ENCODE measurements at places on chromosomes 1 and 21.

- no peak for DNase-seq
Measured at GRCh38 chr1:229248821-229249817, 21.8 kb upstream of the RAB4A start.

GRCh38 chr1:211551638-211552460 is 27.1 kb downstream of the SLC30A1 start:
- no peak for DNase-seq

- DNase-seq = no peak
Measured at GRCh38 chr21:41519806-41520559, 12.0 kb upstream of the TMPRSS2 start.

DNA sequence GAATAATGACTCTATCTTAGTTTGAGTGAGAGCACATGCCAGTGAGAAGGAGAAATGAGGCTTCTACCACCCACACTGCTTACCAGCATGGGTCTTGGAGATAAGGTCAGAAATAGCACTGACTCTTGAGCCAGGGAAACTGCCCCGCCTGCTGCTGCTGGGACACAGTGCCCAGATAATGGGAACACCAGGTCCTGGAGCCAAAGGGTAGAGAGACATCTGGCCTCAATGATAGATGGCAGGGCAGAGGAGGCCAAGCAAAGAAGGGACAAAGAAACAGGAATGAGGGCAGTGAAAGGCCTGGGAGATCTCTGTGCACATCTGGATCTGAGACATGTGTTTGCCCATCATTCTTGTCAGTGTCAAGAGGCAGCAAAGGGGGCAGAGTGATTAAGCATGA is 97.4 kb downstream of the MIS18A start:
- no peak for DNase-seq

GRCh38 chr1:53120659-53121058 is 21.8 kb downstream of the SLC1A7 start:
- no peak for DNase-seq

Measured in HFF-Myc (cell line).